ENCODE measurements at places on chromosomes 16 and 17.
A peak's percentile ranks its signal among the peaks of the same experiment; 100 is the strongest.

DNA sequence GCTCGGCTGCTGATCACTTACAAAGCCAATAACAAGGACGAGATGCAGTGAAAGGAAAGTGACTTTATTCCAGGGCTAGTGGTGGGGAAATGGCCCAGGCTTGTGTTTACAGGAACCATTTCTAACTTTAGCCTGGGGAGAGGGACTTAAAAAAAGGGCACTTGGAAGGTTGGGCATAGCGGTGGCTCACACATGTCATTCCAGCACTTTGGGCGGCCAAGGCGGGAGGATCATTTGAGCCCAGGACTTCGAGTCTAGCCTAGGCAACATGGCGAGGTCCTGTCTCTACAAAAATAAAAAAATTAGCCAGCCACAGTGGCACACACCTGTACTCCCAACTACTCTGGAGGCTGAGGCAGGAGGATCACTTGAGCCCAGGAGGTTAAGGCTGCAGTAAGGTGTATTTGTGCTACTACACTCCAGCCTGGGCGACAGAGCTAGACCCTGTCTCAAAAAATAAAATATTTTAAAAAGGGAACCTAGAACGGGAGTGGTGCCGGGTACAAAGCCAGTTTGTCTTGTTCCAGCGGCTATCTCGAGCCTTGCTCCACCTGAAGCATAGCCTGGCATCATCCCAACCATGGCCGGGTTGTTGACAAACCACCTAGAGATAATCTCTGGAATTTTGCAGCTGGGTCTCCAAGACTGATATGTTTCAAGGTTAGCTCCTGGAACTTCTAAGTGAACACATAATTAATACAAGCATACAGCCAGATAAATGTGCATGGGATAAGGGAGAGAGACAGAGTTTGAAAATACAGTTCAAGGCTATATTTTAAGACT, 5.7 kb upstream of the TVP23A start:
- no peak for DNase-seq

GRCh38 chr17:11238705-11239104, 2.3 kb upstream of the SHISA6 start:
- DNase-seq = no peak

GRCh38 chr16:12582696-12583095, 221.0 kb downstream of the CPPED1 start:
- no peak for DNase-seq

- no peak for DNase-seq
Measured at GRCh38 chr16:88978608-88979346, 1.8 kb upstream of the CBFA2T3 start.

- DNase-seq = no peak
Measured at GRCh38 chr16:2845116-2845515, 12.9 kb downstream of the PRSS22 start.

DNA sequence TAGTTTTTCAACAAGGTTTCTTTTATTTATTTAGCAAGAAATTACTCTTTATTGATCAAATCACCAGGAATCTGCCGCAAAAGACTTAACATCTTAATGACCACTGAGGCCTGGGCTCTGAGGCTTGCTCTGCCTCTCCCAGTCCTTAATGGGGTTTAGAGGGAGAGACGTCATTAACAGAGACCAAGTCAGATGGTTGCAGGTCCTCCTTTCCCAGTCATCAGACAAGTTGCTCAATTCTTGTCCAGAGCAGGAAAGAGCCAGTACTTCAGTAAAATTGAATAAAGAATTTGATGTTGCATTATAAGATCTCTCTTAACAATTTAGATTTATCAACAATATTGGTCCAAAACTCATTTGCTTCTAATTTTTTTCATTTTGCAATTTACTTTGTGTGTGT, 2.0 kb downstream of the SEPHS2 start:
- DNase-seq = no peak

DNA sequence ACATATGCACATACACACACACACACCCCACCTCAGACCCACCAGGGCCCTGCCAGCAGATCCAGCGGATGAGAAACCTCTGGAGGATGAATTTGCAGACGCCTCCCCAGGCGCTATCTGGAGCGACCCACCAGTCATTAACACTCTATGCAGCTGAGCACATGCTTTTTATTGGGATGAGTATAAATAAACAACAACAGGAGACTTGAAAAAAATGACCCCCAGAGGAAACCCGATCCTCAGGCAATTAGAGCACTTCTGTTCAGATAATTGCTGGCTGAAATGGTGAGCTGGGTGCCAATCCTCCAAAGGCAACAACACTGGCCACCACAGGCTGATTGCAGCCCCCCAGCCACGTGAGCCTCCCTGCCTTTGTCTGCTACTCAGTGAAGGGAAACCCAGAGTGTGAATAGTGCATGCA, 32.9 kb downstream of the DYNLRB2 start:
- no peak for DNase-seq

DNA sequence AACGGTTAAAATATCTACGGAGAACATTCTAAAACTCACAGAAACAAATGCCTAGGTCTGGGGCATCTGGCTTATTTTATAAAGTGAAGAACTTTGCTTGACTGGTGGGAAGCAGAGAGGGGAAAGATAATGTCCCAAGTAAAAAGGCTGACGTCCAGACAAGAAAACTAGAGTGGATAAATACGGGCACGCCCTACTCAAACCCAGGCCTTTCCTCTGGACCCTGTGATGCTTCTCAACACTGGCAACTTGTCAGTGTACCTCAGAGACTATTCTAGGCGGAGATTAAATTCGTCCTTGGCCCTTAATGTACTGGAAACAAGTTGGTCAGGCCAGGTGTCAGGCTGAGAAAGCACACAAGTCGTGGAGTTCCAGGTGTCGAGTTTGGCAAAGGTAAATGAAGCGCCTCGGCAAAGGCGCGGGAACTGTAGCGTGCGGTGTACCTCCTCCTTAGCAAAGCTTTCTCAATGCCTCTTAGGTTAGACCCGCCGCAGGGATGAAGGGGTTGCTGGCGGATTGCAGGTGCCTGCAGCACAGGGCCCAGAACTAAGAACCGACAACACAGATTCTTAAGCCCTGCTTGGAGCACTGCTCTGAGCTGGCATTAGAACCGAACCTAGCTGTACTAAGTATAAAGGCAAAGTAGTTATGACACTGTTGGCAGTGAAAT, 668 bp upstream of the UNK start:
- no peak for DNase-seq

DNA sequence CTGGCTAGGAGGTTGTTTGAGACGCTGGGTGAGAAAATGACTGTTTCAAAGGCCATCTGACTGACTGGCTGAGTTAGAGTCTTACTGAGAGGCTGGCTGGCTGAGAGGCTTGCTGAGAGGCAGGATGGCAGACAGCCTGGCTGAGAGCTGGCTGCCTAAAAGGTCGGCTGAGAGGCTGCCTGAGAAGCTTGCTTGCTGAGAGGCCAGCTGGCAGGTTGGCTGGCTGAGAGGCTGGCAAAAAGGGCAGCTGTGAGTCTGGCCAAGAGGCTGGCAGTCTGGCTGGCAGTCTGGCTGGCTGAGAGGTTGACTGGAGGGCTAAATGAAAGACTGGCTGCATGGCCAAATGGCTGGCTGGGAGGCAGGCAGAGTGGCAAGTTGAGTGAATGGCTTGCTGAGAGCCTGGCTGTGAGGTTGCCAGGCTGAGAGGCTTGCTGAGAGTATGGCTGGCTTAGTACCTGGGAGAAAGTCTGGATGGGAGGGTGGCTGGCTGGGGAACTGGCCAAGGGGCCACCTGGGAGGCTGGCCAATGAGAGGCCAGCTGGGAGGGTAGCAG, 35.3 kb upstream of the ACSM2B start:
- no peak for DNase-seq

DNA sequence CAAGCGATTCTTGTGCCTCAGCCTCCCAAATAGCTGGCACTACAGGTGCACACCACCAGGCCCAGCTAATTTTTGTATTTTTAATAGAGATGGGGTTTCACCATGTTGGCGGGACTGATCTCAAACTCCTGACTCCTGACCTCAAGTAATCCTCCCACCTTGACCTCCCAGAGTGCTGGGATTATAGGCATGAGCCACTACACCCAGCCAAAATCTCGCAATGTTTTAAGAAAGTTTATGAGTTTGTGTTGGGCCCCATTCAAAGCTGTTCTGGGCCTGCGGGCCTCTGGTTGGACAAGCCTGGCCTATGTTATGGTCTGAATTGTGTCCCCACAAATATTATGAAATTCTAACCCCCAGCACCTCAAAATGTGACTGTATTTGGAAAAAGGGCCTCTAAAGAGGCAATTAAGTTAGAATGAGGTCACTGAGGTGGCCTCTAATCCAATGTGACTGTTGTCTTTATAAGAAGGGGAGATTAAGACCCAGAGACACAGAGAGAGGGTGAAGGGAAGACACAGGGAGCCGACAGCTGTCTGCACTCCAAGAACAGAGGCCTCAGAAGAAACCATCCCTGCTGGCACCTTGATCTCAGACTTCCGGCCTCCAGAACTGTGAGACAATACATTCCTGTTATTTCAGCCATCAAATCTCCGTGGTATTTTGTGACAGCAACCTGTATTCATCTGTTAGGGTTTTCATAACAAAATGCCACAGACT, 469.9 kb downstream of the HS3ST4 start:
- no peak for DNase-seq

DNA sequence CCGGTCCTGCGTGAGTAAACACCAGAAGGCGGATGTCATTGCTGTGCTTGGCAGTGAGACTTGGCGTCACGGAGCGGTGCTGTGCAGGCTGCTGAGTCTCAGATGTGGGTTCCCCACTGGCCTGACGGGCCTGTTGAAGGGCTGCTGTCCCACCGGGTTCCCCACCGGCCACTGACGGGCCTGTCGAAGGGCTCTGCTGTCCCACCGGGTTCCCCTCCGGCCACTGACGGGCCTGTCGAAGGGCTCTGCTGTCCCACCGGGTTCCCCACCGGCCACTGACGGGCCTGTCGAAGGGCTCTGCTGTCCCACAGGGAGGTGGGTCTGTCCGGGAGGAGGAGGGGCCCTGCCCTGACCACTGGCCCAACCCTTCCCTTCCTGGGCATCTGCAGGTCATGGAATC, 2.8 kb downstream of the HGS start:
- DNase-seq = no peak

GRCh38 chr16:57601801-57602478, 26.5 kb upstream of the ADGRG1 start:
- peak; percentile 97 for DNase-seq

GRCh38 chr17:6179017-6179416, 108.8 kb downstream of the WSCD1 start:
- DNase-seq = no peak

GRCh38 chr16:66800856-66801255, 528 bp downstream of the TERB1 start:
- no peak for DNase-seq

DNA sequence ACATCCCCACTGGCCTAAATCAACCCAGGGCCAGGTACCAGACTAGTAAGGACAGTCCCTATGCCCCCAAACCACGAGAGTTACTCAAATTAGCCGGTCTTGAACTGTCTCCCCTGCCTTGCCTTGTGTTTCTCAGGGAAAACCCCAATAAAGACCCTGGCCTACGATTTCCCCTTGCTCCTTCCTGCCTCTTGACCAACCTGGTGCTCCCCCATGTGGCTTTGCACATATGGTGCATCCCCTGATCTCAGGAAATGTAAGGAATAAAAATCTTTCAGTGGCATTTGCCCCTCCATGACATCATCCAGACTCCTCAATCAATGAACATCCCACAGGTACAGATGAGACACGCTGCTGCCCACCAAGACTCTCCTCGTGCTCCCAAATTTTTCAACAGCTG, 87.9 kb downstream of the ZNF18 start:
- DNase-seq = no peak

DNA sequence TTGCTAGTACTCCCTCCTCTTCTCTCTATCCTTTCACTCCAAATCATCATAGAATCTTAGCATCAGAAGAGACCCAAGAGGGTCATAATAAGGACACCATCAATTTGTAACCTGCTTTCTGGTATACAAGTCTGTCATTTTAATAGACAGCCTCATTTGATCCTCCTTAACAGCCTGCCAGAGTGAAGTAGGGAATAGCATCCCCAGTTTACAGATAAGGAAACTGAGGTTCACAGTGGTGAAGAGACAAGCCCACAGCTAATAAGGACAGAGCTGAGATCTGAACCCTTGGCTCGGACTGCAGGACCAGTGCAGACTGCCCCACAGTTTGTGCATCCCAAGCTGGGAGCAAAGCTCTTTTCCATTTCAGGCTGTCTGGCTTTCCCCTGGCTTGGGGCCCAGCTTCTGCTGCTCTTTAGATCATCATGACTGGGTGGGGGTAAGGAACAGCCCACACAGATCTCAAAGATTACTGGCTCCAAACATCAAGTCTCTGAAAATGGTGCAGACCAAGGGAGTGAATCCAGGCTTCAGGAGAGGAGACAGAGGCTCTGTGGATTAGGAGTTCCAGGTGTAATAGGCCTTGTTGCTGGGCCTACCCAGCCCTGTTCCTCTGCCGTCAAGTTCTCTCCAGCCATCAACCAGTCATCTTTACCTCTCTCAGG, 10.3 kb upstream of the IGFBP4 start:
- no peak for DNase-seq

DNA sequence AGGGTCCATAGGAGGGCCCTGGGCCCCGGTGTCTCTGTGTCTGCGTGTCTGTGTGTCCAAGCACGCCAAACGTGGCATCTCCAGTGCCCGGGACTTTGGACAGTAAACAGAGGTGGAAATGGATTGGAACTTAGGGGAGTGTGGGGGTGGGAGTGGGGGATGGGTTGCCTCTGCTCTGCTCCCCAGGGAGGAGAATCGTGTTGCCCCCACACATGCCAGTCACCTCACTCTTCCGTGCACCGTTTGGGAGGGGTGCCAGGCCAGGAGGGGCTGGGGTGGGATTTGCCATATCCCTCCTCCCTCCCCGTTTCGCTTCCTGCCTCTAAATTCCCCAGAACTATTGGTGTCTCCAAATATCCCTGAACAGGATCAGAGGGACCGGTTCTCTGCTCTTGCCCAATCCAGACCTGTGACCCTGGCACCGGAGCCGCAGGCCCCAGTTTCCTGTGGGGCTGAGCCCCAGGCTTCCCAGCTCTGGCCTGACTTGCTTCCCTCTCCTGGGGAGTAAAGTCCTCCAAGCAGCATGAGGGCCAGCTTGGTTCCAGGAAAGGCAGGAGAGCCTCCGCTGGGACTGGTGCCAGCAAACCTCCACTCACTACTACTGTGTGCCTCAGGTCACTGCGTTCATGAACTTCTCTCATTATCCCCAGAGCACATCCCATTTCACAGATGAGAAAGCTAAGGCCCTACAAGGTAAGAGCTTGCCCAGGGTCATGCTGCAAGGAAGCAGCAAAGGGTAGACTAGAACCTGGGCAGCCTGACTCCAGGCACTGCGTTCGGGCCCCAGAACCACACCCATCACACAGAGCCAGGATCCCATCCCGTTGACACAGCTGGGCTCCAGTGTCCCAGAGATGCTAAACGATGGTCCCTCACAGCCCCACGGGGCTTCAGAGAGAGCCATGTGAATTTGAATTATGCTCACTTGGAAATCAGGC, at the start of gene ASGR1:
TSS of gene ASGR1 (minus strand) at position 54 of the 938 bp plus-strand sequence. CDS start 807 bp downstream, outside the sequence.
- DNase-seq = no peak

- no peak for DNase-seq
Measured at GRCh38 chr17:31740611-31741082, 118.4 kb downstream of the COPRS start.
